Hematopoietic multipotent progenitor cell (in vitro differentiated cells): ENCODE measurements at places on chromosomes 12 and 14.
A peak's percentile ranks its signal among the peaks of the same experiment; 100 is the strongest.

GRCh38 chr14:99194736-99195135 lies 77.3 kb downstream of the BCL11B start:
- no peak for DNase-seq

DNA sequence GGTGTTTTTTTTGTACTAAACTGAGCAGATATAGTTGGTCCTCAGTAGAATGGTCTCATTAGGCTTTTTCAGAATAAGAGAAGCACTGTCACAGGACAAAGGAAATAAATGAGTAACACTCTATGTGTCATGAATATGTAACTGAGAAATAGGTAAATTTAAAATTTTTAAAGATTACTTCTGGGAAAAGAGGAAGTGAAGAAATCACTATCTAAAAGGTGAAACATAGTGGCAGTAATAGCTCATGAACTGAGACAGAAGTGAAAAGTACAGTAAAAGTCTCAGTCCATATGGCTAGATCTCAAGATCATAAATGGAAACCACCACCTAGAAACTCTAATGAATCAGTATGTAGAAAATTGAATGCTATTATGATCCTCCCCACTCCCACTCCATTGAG lies 89.3 kb upstream of the TTC7B start:
- DNase-seq = no peak

DNA sequence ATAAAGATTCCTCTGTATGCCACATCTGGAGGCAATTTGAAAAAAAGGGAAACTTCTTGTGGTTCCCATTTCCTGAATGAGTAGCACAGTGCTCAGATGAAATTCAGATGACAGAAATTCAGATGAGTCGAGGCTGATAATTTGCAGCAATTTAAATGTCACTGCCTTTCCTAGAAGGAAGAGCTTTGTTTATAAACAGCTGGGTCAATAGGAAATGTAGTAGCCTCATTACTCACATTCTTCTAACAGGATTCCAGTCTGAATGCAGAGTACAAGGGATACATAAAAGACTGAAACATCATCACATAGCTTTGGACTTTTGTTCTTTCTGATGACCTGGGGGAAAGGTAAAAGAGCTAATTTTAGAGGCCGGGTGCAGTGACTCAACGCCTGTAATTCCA lies 11.3 kb upstream of the DACT1 start:
- DNase-seq = peak; percentile 12

GRCh38 chr12:110537605-110538409 lies 35.7 kb downstream of the RAD9B start:
- DNase-seq = no peak

DNA sequence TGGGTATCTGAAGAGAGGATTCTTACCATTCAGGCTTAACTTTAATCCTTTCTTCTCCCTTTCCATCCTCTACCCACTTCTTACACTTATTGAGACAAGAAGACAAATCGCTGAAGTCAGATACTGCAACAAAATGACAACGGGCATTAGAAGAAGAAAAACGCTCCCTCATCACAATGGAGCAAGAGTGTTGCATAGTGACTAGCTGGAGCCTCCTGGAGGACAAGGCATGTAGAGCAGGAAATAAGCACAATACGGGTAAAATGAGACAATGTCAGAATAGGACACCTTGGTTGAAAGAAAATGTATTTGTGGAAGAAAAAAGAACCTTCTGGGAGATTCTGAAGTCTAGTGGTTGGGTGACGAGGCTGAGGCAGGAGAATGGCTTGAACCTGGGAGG lies 501.0 kb downstream of the RERGL start:
- no peak for DNase-seq

DNA sequence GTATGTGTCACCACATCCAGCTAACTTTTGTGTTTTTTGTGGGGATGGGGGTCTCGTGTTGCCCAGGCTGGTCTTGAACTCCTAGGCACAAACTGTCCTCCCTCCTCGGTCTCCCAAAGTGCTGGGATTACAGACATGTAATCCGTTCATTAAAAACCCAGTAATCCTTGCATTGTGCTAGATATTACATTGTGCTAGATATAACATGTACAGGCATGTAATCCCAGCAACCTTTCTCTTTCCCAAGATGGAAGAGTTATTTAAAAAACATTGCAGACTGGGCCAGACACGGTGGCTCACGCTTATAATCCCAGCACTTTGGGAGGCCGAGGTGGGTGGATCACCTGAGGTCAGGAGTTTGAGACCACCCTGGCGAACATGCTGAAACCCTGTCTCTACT lies 19.7 kb downstream of the ELK3 start:
- DNase-seq = no peak

DNA sequence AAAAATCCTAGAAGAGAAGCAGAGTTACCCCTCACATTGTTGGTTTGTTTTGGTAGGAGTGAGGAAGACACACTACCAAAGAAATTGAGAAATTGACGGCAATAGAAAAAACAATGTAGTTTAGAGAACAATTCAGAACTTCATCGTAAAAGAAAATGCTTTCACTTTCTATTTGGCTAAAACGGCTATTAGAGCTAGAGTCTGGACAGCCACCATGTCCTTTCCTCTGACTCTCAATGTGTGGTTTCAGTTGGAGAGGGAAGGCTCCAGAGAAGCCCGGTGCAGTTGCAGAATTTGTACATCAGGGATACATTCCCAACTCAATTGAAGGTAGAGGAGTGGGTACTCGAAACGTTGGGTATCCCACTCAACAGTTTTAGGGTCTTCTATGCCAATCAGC lies 535.3 kb downstream of the GALC start:
- no peak for DNase-seq
